Activated naive CD4-positive, alpha-beta T cell treated with anti-CD3 and anti-CD28 coated beads, Interleukin-2, amount 10 ng/mL, durations not matched to agents 5 hours and 36 hours (primary cell): ENCODE measurements at places on chromosomes 2 and 18. TPM values are rescaled to one million over a fixed set of nuclear protein-coding genes. Genes with fewer than 3 reads are reported as not detected.

The FLACC1 gene
- 4.9 TPM for total RNA-seq

The CD28 gene
- 132 TPM for total RNA-seq

The BUB1 gene
- 85.8 TPM for total RNA-seq

The UGT1A5 gene
- not detected for total RNA-seq

The PSD4 gene
- total RNA-seq: 290 TPM

The RAD51AP2 gene
- total RNA-seq: not detected

The TEX44 gene
- total RNA-seq: not detected

The ITSN2 gene
- total RNA-seq: 77.2 TPM

The PLGLB2 gene
- total RNA-seq: 1.6 TPM

The DCDC2C gene
- not detected for total RNA-seq

The TCF23 gene
- total RNA-seq: not detected

The RNF138 gene
- 65.5 TPM for total RNA-seq

The RTKN gene
- 0.81 TPM for total RNA-seq

The PLEKHH2 gene
- 0.53 TPM for total RNA-seq

The RGPD8 gene
- 8.9 TPM for total RNA-seq

The ZAP70 gene
- total RNA-seq: 304 TPM

The SCN9A gene
- total RNA-seq: 0.26 TPM

The CD207 gene
- not detected for total RNA-seq

The LOXL3 gene
- 0.10 TPM for total RNA-seq

The IL36G gene
- total RNA-seq: not detected

The B3GNT7 gene
- not detected for total RNA-seq
